ENCODE measurements at places on chromosomes 4 and X.
A peak's percentile ranks its signal among the peaks of the same experiment; 100 is the strongest.

- DNase-seq = no peak
These were observed 89.0 kb downstream of the NSUN7 start for GRCh38 chr4:40838742-40839141.

- peak; percentile 78 for DNase-seq
These were observed 725 bp downstream of the FAM120C start for GRCh38 chrX:54182194-54182863.

DNA sequence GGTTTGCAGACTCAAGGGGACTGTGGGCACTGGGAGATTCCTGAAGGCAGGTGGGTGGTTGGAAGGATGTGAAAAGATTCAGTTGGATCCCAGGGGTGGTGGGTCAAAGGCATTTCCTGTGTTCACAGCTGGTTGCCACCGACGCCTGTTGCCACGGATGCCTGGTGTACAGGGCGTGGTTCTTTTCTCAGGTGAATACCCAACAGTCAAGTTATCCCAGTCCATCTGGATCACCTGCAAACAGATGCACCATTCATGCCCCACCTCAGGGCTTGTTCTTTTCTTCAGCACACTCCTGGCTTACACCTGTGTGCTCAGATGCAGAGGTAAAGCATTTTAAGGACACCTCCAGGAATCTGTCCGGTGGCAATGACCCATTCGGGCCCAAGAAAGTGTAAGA lies 55.8 kb upstream of the SHOX start:
- DNase-seq = no peak

GRCh38 chr4:185437809-185438208 lies 12.0 kb upstream of the UFSP2 start:
- DNase-seq = no peak

- DNase-seq = no peak
These were observed 9.9 kb downstream of the ZNF157 start for GRCh38 chrX:47380268-47380667.

- DNase-seq = no peak
These were observed 11.5 kb downstream of the DCLK2 start for GRCh38 chr4:150089732-150090131.

DNA sequence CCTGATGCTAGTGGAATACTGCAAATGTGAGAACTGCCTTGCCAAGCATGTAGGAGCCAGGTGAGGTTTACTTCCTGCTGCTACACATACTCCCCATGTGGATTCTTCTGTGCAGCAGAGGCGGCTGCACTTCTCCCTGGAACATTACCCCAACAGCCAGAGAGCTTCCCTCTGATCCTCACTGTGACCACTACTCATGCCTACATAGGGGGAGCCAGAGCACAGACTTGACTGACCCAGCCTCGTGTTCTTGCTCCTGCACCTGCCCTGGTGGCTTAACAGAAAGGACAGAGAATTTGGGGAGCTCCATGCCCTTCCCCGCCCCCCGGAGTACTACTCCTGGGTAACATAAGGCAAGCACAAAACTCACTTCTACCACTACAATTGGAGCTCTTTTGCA lies 38.4 kb downstream of the UGT2A2 start:
- no peak for DNase-seq

DNA sequence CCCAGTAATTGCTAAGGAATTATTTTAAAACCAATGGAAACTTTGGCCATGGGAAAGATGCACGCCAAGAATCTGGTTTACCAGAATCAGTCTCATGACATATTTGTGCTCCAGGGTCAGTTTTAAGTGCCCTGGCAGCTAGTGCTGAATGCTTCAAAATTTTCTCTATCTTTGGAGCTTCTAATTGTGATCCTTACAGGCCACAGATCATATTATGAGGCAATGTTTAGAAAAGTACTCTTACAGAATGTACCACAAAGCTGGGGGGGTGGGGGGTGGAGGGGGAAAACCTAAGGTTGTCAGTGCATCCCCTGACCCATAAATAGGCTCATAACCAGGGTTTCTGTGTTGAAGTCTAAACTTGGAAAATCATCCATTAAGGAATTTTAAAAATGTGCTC lies 514.5 kb downstream of the INPP4B start:
- DNase-seq = no peak

GRCh38 chr4:5043579-5043978 lies 7.7 kb upstream of the STK32B start:
- no peak for DNase-seq

GRCh38 chr4:64230709-64231310 lies 178.4 kb downstream of the TECRL start:
- DNase-seq = peak; percentile 36

GRCh38 chr4:122003335-122003734 lies 51.5 kb upstream of the TRPC3 start:
- peak; percentile 51 for DNase-seq

GRCh38 chrX:101658661-101659491 lies 774 bp downstream of the ARMCX2 start:
- no peak for DNase-seq

- DNase-seq = no peak
These were observed 25.9 kb downstream of the SLC25A43 start for GRCh38 chrX:119424999-119425398.

- no peak for DNase-seq
These were observed 46.6 kb upstream of the MAMLD1 start for GRCh38 chrX:150316564-150316963.

DNA sequence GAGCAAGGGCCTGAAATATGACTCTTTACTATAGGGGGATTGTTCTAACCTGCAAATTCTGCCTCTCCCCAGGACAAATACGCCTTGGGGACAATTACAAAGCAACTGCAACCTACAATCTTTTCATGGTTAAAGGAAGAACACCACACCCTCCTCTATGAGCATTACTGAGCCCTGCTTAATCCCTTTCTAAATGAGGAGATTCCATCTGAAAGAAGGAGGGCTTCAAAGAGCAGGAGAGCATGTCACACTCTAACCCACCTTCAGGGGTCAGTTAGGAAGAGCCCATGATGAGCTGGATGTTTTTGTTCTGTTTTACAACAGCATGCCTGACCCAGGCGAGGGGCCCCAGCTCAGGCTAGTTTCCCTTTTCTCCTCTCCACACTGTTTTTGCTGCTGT lies 134.0 kb upstream of the ANXA3 start:
- no peak for DNase-seq

GRCh38 chr4:988726-989721 lies 2.2 kb downstream of the IDUA start:
- no peak for DNase-seq

GRCh38 chr4:108276690-108277089 lies 108.0 kb upstream of the LEF1 start:
- DNase-seq = no peak

GRCh38 chr4:175947117-175947722 lies 118.4 kb upstream of the WDR17 start:
- DNase-seq = peak; percentile 13

GRCh38 chr4:139419388-139419914 lies 34.5 kb upstream of the RAB33B start:
- peak; percentile 93 for DNase-seq

- DNase-seq = peak; percentile 86
These were observed 48.4 kb upstream of the RPS6KA3 start for GRCh38 chrX:20315140-20315539.

GRCh38 chrX:102899940-102900916 lies 36.8 kb upstream of the RAB40AL start:
- DNase-seq = peak; percentile 74

Measured in NB4 (cell line).